Fibroblast of skin of left biceps (primary cell): ENCODE measurements at places on chromosomes 2 and 18.

GRCh38 chr2:15287447-15288184 lies 273.5 kb downstream of the NBAS start:
- no peak for DNase-seq

- DNase-seq, result no peak
These were observed 36.4 kb downstream of the TBC1D8 start for GRCh38 chr2:101114815-101115214.

GRCh38 chr18:23716966-23717365 lies 27.7 kb downstream of the LAMA3 start:
- no peak for DNase-seq

- DNase-seq, result no peak
These were observed 578.3 kb downstream of the CMPK2 start for GRCh38 chr2:6287406-6287805.

- DNase-seq, result no peak
These were observed 3.3 kb upstream of the ACOXL start for GRCh38 chr2:110729106-110729505.
